ENCODE measurements at places on chromosomes 13 and 19. TPM values are rescaled to one million over a fixed set of nuclear protein-coding genes. Genes with fewer than 3 reads are reported as not detected.

- DNase-seq, result no peak
Observed at GRCh38 chr13:107867701-107868661, 347.4 kb downstream of the LIG4 start.

Gene ADAMTS10
- total RNA-seq, result 4.3 TPM

Gene ICAM3
- total RNA-seq, result 21.9 TPM

DNA sequence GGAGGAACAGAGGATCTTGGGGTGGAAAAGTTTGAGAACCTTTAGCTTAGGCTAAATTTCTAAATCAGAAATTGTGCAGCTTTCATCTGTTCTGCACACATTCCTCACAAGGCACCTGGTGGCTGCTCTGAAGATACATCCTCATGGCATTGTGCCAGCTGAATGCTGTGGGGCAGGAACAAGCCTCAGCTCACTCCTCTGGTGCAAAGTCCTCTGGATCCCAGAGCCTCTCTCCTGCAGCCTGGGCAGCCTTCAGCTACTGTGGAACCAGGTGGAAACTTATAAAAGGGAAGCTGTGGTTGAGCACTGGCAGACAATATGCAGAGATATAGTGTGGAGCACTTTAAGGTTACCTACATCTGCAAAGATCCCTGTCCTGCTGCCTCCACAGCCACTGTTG, 72.3 kb downstream of the KCTD12 start:
- DNase-seq, result no peak

Gene CGB1
- not detected for total RNA-seq

Gene CRTC1
- 9.2 TPM for total RNA-seq

Gene SOHLH2
- not detected for total RNA-seq

All from heart left ventricle (tissue), 16 donors.